ENCODE measurements at places on chromosomes 3 and 15.

- DNase-seq, result no peak
These were observed 3.3 kb downstream of the LIPH start for GRCh38 chr3:185549122-185549521.

- DNase-seq, result no peak
These were observed 271.9 kb upstream of the GADL1 start for GRCh38 chr3:31166249-31166885.

GRCh38 chr15:90451053-90451850 is 63.2 kb downstream of the IQGAP1 start:
- DNase-seq, result no peak

DNA sequence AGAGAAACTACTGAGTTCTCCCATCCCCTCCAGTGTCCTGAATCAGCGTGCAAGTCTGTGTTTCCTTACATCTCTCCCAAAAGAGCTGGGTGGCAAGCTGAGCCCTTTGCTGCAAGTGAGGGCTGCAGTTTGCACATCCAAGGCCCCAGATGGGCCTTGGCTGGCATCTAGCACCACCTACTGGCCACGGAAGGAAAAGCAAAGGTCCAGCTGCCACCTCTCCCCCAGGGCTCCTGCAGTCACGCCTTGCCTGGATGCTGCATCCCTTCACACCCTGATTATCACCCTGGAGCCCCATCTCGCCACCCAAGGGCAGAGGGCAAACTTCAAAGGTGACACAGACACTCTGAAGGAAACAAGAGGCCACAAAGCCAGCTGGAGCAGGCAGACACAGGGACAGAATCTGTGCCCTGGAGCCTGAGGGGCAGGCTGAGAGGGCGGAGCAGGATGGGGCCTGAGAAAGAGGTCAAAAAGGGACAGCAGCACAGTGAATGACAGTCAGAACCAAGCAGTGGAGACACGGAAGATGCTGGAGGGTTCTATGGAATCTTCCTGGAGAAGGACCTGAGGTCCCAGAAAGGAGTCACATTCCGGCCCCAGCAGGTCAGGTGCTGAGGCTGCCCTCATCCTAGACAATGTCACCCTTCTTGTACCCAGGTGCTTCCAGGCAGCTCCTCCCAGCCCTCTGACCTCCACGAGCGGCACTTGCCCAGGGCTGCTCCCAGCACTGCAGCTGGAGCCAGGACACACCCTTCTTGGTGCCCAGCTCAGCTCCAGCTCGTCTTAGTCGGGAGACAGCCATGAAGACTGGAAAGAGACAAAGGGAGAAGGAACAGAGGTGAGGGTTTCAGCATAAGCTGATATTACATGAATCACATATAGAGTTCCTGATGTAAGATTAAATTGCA is 18.3 kb upstream of the NTRK3 start:
- DNase-seq, result no peak

DNA sequence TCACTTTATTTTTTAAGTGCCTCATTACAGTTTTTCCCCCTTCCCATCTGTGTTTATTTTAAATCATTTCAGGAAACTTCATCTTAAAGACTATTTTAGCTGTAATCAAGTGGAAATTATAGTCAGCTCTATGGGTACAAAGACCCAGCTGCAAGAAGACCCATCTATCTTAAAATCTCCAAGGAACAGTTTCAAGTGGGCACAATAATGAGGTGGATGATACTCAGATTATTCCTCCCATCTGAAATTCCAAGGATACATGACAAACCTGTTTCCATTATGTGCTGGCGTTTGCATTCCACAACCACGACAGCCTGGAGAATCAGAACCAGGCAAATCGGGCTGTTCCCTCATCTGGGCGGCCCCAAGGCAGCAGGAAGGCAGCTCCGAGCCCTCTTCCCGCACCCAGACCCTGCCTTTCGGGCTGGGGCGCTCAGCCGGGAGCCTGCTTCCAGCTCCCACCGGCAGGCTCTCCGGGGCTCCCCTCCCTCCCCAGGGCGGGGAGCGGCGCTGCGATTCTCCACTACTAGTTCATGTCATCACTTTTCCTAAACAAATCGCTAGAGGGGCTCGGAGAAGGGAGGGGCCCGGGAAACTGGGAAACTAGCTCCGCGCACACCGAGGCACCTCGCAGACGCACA is at the start of gene MGLL:
TSS of gene MGLL (minus strand) at position 475 of the 641 bp plus-strand sequence. CDS start at position 278, 197 bp downstream.
- no peak for DNase-seq

DNA sequence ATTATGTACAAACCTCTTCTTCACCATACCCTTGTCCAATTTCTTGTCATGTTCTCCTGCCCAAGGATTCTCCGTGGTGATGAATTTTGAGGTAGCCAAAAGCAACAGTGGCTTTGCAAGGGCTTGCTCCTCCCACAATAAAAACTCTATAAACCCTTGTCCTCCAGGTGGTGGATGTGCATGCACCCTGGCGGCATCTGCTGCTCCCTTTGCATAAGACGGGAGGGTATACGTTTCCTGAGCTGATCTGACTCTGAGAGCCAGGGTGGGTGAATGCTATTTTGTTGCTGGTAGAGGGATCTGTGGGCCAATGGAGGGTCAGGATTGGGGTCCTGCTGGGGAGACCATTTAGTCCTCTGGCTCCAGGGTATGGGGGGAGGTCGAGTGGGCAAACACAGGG is 5.4 kb downstream of the DNAH1 start:
- DNase-seq, result no peak

DNA sequence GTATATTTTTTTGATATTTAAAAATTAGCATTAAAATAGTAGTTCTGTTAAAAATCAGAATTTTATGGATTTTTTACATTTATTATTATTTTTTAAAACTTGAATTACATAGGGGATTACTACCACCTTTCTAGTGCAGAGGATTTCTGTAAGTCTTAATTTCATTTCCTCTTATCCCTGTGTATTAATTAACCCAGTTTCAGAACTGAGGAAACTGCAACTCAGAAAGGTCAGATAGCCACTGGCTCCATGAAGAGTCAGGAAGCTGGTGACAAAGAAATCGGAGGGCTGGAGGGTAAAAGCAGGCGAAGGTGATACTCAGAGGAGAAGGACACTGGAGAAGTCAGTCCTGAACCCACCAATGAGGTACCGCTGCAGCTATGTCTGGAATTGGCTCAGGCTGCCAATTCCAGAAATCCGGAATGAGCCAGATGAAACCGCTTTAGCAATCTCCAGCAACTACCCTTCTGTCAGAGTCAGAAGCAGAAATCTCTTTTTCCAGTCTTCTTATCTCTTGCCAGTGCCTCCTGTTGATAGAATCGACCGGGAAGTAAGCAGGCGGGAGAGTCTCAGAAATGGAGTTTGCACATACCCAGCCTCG is 308.5 kb downstream of the SV2B start:
- DNase-seq, result no peak

GRCh38 chr15:73051391-73051806 is 864 bp upstream of the NEO1 start:
- DNase-seq, result no peak

DNA sequence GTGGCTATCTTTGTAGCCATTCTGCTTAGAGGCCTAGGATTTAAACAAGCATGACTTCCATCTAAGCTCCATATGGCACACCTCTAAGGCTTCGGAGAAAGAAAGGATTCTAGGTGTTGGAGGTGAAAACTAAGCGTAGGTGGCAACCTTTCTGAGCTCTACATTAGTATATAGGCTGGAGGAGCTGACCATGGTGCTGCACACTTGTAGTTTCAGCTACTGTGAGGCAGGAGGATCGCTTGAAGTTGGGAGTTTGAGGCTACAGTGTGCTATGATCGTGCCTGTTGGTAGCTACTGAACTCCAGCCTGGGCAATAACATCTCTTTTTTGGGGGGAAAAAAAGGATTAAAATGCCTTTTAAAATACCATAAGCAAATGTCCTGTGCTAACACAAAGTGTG is 7.4 kb downstream of the EAF1 start:
- no peak for DNase-seq

DNA sequence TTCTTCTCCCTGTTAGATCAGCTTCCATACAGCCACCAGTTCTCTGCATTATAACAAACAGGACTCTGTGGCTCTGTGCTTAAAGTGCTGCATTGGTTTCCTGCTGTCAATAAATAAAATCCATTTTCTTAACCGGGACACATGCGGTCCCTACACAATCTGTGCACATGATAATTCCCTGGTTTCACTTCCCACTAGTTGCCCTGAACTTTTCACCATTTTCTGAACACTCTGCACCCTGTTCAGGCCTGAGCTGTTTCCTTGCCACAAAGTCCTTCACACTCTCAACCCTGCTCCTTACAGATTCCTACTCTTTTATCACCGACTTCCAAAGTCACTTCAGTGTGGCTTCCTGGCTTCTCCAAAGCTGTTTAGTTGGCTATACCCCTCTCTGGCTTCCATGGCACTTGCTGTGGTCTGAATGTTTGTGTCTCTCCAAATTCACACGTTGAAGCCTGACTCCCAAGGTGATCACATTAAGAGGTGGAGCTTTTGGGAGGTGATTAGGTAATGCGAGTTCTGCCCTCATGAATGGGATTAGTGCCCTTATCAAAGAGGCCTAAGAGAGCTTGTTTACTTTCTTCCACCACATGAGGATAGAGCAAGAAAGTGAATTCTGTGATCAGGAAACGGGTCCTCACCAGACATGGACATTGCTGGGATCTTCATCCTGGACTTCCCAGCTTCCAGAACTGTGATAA is 233.4 kb downstream of the CHST2 start:
- no peak for DNase-seq

DNA sequence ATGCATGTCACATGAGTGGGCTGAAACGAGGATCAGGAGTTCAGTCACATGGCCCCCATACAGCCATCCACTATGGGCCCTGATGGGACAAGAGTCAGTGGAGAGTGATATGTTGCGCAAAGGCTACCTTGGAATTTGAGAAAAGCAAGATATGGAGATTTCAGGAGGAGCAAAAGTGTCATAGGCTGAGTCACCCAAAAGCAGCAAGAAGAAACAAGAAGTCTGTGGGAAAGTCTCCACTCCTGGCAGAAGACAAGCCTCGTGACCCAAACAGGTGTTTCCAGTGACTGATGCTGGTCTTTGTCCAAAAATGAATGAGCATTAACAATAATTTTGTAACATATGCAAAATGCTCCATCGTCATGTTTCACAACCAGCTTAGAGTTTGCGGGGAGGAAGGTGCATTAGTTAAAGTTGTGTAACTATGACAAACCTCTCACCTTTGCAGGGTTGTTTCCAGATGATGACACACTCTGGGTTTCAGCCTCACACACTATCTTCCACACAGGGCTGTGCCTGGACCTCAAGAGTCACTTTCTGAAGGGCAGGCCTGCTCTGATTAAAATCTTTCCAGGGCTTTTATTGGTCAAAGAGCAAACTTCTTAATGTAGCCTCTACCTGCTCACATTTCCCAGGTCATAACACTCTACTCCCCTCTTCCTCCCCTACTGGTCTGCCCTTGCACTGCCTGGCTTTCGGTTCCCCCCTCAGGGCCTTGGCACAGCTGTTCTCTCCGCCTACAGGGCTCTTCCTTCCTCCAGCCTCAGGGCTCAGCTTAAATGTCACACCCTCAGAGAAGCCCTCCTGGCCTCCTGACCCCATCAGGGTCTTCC is 3.9 kb upstream of the DNASE1L3 start:
- no peak for DNase-seq

DNA sequence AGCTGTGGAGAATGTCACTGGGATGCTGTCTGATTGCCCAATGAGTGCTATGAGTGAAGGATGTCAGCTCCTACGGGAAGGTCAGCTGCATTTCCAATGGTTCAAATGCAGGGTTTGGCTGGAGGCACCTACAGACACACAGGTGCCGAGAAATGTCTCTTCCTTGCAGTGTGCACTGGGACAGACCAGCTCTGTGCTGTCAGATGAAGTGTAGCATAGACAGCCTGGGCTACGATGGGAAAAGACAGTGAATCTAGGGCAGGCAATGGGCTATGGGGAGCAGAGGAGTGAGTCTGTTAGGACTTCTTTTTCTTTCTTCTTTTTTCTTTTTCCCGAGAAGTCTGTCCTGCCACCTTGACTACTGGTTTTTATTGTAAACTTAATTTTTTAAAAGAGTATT is 223.1 kb upstream of the EOMES start:
- DNase-seq, result no peak

GRCh38 chr3:158642005-158642404 is 2.3 kb upstream of the GFM1 start:
- no peak for DNase-seq

- DNase-seq, result peak; percentile 66
These were observed 150.5 kb downstream of the RSRC1 start for GRCh38 chr3:158260392-158260791.

- DNase-seq, result no peak
These were observed 282.0 kb upstream of the VEPH1 start for GRCh38 chr3:157785102-157785826.

- DNase-seq, result no peak
These were observed 33.8 kb downstream of the DNASE1L3 start for GRCh38 chr3:58176827-58177489.

DNA sequence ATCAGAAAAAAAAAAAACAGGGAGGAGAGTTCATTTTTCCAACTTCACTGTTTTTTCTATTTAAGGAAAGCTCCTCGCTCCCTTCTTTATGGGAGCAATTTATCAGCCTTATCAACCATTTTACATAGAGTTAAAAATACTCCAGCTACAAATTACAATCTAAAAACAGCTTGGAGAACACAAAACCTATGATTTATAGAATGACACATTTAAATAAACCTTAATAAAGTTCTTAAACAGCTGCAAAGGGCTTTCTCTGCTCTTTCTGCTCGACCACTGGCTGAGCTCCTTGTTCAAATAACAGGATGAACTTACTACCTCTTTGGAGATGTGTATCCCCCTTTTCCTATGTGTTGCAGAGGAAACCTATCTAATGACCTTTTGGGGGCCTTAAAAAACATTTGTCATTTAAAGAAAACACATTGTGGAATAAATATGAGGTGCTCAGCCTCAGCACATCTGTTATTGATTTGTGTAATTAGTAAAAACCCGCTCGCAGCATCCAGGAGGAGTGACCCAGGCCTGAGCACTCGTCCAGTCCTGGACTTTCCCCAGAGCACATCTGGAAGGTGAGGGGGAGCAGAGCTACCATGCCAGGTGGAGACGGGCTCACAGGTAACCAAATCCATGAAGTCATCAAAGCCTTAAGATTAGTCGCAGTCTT is 231.2 kb downstream of the ATP8B4 start:
- no peak for DNase-seq

- peak; percentile 18 for DNase-seq
These were observed 577 bp downstream of the ZNF148 start for GRCh38 chr3:125374501-125374995.

- no peak for DNase-seq
These were observed 96.7 kb downstream of the CD47 start for GRCh38 chr3:107994181-107994580.

DNA sequence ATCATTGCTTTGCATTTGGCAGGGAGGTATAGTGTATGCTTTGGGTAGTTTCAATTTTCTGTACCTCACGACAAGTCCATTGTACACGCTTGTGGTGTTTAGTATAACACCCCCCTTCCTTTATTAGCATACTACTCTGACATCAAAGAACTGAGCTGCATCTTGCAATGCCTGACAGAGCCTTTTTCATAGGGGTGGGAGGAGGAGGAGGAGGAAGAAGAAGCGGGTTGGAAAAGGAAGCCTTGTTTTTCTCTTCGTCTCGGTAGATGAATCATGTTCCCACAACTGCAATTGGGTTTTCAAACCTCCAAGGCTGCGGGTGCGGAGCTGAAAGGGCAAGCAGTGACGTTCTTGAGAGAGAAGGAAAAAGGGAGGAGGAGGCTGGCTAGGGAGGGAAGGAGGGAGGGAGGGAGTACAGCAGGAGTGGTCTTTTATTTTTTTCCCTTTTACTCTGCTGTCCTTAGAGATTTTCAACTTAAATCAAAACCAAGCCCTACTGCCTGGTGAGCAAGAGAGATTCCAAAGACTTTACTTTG is 175.7 kb downstream of the KLHL25 start:
- no peak for DNase-seq

- no peak for DNase-seq
These were observed 58.3 kb downstream of the LRIG1 start for GRCh38 chr3:66442254-66443117.

Measured in DMS79 (cell line).